ENCODE measurements at places on chromosomes 2 and 18.

DNA sequence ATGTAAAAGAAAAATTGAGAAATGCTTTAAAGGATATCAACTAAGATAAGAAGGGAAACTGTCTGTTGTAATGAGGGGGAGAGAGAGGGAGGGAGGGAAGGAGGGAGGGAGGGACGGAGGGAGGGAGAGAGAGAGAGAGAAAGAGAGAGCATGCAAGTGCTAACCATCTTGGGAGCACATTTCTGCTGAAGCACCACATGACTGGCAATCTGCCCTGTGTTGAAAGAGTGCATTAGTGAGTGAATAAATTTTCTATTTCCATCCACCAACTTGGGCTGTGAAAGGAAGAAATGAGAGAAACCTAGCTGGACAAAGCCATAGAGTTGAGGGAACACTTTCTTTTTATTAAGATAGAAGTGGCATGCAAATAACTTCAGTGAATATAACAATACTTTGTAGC, 110.7 kb downstream of the TMX3 start:
- no peak for DNase-seq

DNA sequence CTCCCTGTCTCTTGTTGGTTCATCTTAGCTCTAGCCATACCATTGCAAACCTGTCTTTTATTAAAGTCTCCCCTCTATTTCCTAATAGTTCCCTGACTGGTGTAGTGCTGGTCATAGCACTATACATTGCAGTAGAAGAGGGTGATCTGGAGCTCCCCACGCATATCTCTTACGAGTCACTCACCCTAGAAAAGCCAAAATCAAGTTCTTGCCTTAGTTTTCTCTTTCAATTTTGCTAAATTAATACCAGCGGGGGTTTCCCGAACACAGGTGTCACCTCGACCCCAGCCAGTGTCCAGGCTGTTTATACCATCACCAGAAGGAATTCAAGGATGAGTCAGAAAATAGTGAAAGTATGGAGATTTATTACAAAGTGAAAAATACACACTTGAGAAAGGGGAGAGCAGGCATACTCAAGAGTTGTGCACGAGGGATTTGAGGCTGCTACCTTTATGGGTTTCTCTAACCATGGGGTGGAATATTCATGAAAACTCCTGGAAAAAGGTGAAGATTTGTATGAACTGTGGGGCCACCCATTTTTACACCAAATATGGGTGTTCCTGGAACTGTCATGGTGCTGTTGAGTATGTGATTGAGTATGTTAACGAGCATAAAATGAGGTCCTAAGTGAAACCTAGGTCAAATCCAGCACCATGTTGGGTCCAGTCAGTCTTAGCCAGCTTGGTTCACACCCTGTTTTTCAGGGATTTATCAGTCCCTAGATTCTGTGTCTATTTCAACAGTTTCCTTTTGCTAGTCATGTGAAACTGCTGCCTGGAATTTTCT, 20.2 kb downstream of the PROKR1 start:
- no peak for DNase-seq

- DNase-seq = no peak
Observed at GRCh38 chr2:168378960-168379669, 77.0 kb upstream of the CERS6 start.

- DNase-seq = no peak
Observed at GRCh38 chr2:28981016-28981441, at the start of gene TOGARAM2. TOGARAM2 (plus strand) TSS chr2:28981298; CDS start chr2:28994835, 13,537 bp downstream.
